ENCODE measurements at places on chromosomes 6 and 20.

DNA sequence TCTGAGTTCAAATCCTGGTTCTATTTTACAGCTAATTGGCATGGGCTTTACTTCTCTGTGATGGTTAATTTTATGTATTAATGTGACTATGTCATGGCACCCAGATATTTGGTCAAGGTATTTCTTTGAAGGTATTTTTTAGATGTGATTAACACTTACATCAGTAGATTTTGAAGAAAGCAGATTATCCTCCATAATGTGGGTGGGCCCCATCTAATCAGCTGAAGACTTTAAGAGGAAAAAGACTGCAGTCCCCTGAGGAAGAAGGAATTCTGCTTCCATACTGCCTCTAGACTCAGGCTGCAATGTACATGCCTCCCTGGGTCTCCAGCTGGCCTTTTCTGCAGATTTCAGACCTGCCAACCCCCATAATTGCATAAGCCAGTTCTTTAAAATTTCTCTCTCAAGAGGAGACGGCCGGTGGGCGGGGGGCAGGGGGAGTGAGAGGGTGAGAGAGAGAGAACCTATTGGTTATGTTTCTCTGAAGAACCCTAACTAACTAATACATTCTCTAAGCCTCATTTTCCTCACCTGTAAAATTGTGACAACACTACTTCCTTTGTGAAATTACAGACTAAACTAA lies 338.2 kb upstream of the PRDM1 start:
- DNase-seq = no peak

DNA sequence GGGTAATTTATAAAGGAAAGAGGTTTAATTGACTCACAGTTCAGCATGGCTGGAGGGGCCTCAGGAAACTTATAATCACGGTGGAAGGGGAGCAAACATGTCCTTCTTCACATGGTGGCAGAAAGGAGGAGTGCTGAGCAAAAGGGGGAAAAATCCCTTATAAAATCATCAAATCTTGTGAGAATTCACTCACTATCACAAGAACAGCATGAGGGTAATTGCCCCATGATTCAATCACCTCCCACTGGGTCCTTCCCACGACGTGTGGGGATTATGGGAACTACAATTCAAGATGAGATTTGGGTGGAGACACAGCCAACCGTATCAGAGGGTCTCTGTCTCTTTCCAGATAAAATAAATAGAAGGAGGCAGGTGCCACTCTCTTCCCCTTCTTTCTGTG lies 48.7 kb downstream of the TNFAIP3 start:
- no peak for DNase-seq

- DNase-seq = no peak
Observed at GRCh38 chr20:59955131-59955796, 3.0 kb upstream of the CDH26 start.

GRCh38 chr6:119480961-119481497 lies 131.5 kb upstream of the MAN1A1 start:
- DNase-seq = no peak

GRCh38 chr6:36685166-36685924 lies 6.8 kb downstream of the CDKN1A start:
- no peak for DNase-seq

- peak; percentile 10 for DNase-seq
Observed at GRCh38 chr6:71721642-71722041, 164.7 kb upstream of the RIMS1 start.

GRCh38 chr6:56549014-56549413 lies 93.7 kb downstream of the DST start:
- DNase-seq = no peak

- DNase-seq = no peak
Observed at GRCh38 chr20:57871237-57871632, 161.4 kb upstream of the PMEPA1 start.

DNA sequence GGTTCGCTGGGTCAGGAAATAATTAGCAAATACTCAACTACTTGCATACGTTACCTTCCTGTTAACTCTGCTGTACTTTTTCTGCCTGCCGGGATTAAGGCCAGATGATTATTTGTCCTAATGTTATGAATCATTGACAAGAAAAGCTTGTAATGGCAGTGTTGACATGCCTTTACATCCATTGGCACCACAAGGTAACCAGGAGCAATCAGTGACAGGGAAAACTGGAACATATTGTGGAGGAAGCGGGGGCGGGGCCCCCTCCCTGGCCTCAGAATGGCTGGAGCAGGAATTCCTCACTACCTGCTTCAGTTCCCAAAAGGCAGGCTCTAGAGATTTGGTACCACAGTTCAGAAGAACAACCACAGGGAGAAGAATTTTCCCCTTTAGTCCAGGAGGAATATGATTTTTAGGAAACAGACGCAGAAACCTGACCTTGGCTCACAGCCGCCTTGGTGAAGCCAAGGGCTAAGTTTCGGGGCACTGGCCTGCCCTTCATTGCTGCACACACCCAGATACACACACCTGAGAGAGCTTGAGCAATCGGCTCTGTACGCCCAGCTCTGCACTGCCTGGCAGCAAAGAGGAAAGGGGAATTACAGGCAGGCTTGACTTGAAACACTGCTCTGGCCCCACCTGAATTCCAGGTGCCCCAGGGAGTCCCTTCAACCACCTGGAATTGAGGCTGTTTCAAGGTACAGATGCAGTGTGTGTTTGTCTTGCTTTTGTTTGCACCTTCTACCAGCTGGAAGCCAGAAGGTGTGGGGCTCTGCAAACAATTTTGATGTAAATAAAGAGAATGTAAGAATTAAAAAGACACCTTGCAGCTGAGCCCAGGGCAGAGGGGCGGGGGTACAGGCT lies 89.8 kb downstream of the MYB start:
- no peak for DNase-seq

DNA sequence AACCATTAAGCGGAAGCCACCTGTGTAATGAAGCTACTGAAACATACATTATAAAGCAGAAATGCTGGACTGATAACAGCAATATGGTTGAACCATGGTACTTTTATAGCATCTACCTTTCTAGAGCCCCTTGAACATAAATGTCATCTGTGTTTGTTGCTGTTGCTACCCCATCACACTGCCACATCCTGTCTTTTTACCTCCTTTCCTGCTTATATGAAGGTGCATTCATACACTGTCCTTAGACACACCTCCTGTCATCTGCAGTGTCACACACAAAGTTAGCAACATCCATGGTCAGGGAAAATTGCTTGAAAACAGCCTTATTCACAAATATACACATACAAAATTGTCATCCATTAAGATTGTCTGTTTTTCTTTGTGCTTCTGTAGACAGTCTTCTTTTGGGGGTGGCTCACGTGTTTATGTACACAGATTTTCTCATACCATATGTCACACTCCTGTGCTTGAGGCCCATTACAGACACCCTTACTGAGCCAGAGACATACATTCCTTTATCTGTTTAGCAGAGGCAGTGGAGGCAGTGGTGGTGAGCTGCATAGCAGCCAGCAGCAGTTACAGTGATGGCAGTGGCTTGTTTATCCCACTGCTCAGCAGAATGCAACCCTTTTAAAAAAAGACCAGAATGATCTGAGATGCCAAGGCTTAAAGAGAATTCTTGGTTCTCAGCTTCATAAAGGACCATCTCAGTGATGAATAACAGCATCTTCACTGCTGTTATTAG lies 25.9 kb downstream of the C6orf62 start:
- no peak for DNase-seq

DNA sequence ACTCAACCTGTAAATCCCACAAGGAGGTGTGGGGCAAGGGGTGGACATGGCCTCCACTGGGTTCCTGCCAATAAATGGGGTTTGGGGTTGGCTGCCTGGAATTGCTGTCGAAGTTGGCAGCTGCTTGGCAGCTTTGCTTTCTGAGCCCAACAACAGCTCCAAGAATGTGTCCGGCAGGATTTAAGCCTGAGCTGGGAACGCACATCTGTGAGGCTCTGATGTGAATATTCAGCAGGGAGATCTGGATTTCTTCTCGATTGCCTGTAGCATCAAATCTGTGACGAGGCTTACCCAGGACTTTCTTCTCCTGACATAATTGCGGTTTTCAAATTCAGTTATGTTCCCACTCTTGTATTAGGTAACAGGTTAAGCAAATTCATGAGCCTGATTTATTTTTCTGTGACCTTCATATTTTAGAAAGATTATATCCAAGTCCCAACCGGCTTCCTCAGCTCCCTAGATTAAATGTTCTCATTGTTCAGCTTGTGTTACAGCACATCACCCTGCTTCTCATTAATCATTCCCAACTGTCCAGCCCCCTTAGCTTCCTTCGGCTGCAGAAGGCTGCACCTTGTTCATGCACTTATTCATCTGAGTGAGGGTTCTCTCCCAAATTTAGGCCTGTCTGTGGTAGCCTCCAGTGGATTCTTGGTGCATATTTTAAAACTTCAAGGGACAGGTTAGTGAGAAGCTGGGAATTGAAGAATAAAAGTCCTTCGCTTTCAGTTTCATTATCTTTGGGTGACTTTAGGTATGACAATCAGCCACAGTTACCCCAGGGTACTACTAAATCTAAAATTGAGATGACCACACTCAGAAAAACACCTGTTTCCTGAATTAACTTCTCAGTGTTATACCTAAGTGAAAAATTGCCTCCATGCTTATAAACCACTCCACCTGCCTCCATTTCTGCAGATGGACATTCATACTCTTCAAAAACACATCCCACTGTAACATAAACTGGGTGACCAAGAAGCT lies 310.0 kb downstream of the ESR1 start:
- no peak for DNase-seq

DNA sequence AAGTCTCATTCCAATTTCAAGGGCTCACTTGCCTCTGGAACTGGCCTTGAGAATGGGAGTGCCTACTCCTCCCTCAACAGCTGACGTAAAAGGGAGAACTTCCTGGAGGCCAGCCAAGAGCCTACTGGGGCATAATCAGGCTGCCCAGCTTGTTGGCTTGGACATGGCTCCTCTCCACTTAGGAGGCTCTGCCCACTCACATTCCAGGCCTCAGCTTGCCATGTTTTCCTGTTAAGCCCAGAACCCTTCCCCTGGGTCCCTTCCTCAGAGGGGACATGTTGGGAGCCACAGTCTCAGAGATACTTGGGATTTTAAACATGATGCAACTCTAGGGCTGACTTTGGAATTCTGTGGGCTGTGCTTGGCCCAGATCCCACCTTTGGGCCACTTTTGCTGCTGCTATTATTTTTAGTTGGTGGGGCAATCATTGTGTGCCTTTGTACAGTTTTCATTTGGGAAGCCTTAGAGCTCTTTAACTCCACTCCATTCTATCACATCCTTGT lies 31.5 kb upstream of the ADTRP start:
- DNase-seq = no peak

DNA sequence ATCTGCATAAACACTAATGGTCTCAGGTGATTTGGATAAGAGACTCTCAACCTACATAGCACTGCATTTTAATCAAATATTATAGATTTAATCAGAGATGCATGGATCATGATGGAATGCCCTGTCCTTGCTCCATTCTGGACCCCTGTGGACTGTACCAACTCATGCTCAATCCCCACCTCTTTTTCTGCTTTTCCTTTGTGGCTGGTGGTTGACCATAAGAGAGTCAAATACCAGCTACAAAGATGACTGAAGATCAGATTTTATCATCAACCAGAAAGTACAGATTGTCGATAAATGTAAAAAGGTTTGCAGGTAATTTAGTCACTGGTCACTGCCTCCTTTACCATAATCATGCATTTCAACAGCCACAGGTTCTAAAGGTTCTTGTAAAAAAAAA lies 116.2 kb downstream of the ME1 start:
- no peak for DNase-seq

- no peak for DNase-seq
Observed at GRCh38 chr6:130975325-130975724, 87.7 kb downstream of the EPB41L2 start.

DNA sequence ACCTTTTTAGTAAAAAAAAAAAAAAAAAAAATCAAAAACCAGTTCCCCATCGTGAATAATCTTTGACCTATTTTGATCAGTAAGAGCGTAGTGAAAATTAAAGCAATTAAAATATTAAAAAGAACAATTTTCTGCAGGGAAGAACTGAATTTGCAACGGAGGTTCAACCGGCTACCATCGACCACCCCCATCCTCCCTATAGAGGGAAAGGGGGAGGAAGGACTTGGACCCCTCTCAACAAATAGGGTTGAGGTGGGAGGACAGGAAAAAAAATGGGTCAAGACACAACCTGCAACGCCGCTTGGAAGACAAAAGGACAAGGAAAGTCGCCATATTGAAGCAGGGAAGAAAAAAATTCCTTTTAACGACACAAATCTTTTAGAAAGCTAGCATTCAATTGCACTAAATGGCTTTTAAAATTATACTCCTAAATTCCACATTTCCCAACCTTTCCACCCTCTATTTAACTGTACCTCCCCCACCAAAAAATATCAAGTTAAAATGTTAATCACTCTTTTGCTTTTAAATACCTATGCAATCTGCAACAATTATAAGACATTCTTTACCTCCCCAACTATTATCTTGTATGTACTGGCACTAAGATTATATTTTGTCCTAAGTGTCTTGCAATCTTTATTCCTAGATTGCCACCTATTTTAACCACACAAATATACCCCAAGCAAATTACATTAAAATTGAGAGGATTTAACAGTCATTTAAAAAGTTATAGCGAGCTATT lies 1.7 kb downstream of the PPP1R10 start:
- DNase-seq = peak; percentile 53

DNA sequence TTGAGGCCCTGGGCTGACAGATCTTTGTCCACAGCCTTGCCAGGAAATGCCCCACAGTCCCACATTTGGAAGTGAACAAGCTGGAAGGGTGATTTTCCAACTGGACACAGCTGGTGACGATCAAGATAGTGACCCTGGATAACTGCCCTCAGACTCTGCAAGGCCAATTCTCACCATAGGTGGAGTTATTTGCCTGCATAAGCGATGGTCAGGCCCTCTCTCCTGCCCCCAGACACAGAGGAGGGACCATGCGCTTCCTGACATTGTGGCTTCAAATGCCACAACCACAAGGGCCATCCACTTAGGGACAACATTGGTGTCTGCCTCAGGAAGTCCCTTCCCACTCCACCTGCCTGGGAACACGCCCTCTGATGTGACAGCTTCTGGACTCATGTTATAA lies 96.0 kb downstream of the JPH2 start:
- no peak for DNase-seq

- no peak for DNase-seq
Observed at GRCh38 chr6:52537001-52537753, 39.7 kb downstream of the TRAM2 start.

DNA sequence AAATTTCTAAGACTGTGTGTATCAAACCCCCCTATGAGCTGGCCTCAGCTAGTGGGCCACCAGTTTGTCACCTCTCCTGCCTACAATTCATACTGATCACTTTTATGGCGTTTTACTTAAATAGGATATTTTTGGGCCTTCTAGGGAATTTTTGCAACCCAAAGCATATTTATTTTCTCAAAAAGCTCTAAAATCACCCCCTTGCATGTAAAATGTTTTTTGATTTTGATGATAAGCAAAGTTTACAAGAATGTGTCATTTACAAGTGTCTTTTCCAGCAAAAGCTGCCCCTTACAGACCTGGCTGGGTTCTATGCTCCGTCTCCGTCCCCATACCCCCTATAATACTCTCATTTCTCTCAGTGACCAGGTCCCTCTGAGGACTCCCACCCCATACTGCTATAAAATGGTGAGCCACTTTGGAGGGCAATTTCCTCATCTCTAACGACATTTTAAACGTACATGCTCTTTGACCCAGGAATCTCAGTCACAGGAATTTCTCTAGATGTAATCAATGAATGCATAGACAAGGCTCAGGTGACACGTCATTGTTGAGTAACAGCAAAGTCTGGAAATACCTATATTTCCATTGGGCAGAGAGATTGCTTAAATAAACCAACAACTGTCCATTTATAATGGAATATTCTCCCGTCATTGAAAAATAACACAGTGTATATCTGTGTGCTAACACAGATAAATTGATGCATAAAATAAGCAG lies 13.9 kb upstream of the OCSTAMP start:
- no peak for DNase-seq

- no peak for DNase-seq
Observed at GRCh38 chr6:151431337-151431736, 20.6 kb downstream of the RMND1 start.

- no peak for DNase-seq
Observed at GRCh38 chr6:31769684-31770371, 7.3 kb downstream of the VWA7 start.
